ENCODE measurements at places on chromosomes 6 and 20. TPM values are rescaled to one million over a fixed set of nuclear protein-coding genes. Genes with fewer than 3 reads are reported as not detected.

DNA sequence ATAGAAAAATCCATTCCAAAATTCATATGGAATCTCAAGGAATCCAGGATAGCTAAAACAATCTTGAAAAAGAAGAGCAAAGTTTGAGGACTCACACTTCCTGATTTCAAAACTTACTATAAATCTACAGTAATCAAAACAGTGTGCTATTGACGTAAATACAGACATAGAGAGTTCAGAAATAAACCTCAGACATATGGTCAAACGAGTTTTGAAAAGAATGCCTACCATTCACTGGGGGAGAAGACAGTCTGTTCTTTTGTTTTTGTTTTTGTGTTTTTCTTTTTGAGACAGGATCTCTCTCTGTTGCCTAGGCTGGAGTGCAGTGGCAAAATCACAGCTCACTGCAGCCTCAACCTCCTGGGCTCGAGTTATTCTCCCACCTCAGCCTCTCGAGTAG is 25.3 kb upstream of the PROKR2 start:
- DNase-seq, result no peak

DNA sequence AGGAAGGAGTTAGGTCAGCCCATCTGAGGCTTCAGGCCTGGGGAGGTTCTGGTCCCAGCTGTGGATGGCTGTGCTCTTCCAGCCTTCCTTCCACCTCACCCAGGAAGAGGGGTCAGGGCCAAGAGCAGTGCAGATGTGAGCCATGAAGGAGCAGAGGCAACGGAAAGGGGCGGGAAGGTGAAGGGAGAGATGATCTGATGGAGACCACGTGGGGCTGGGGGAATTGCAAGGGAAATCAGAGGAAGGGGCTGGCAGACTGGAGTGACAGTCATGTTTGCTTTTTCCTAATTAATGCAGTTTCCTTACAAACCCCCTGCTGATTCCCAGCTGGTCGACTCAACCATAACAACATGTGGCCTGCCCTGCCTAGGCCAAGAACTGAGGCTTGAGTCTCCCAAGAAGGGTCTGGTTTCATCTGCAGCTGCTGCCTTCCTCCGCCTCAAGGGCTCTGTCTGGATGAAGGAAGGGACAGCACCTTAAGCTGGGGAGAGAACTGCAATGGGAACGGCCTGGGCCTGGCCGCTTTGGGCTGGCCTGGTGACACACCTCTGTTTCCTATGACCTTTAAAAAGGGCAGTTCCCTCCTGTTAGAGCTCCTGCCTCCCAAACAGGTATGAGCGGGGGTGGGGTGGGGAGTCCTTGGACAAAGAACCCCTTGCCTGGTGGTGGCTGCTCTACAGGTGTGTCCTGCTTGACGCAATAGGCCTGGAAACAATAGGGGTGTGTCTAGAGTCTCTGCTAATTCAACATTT is 7.8 kb upstream of the MRPS18A start:
- no peak for DNase-seq

DNA sequence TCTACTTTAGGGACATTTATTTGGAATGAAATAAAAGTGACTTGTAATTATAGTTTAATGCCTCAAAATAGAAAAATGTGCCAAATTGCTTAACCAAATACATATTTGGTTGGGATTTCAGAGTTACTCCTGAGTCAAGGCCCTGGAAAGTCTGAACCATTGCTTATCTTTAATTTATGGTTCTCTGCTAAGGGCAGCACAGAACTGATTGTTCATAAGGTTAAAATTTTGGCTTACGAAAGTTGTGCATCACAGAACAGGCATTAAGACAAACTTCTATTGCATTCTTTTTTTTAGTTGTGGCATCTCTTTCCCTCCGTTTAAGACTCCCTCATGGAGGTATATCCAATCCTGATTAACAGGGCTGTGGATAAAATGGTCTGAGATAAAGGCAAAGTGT is 92.2 kb upstream of the TENT5A start:
- DNase-seq, result no peak

DNA sequence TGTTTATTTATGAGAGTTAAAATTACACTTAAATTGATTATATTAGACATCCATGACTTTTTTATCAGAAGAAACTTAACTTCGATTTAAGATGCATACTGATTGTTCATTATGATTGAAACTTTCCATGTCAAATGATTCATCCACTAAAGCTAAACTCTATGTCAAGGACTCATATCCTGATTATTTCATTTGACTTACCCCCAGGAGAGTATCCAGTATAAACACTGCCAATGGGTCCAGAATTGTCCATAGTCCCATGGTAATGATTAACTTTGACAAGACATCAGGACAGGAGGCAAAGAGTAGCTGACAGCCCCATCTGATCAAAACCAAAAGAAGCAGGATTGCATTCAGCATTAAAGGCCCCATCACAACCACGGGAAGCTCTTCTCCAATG is 709.9 kb downstream of the TFAP2A start:
- peak; percentile 1 for DNase-seq

DNA sequence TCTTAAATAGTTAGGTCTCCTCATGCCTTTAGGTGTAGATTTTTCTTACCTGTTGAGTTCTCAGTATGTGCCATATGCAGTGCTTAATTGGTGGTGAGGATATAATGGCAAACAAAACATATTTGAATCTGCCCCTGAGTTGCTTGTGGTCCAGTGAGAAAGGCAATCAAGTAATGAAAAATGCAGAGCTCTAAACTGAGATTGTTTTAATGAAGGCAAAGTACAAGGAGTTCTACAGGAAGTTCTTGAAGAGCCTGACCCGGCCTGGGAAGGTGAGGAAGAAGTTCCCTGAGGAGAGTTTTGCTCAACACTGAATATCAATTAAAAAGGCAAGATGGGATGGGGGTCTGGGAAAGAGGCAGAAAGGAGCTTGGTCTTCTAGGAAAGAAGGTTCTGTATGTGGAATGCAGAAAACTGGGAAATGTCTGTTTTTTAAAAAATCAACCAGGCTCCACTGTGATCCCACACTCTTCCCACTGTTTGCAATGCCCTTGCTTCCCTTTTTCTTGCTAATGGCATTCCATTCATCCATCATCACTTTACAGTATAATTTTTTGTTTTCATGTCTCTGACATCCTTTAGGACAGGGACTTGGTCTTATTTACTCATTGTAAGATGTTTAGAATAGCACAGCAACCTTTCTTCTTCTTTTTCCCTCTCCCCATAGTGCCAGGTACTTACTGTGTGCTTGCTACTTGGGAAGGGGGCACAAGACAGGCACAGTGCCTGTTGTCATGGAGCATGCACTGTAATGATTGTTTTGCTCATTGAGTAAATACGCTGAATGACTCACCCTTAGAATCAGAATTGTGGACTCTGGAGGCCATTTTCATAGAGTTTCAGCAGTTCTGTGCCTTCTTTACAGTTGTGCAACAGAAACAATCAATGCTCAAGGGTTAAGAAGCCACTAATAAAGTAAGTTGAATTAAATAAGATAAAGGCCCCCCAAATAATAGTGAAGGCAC is 64.3 kb downstream of the ANKS1A start:
- peak; percentile 61 for DNase-seq

DNA sequence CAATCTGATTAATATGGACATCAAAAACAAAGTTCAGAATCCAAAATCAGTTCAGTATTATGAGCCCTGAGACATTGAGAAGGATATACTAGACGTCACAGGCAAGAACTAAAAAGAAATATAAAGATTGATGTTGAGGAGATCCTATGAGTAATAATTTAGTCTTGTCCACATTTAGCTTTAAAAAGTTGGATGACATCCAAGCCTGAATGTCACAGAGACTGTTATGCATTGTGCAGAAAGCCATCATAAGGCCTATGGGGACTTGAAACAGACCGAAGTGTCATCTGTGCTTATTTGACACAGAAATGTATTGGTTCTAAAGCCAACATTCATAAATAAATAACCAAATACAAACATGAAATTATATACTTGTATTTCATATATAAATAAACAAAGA is 581.8 kb upstream of the MMS22L start:
- no peak for DNase-seq

DNA sequence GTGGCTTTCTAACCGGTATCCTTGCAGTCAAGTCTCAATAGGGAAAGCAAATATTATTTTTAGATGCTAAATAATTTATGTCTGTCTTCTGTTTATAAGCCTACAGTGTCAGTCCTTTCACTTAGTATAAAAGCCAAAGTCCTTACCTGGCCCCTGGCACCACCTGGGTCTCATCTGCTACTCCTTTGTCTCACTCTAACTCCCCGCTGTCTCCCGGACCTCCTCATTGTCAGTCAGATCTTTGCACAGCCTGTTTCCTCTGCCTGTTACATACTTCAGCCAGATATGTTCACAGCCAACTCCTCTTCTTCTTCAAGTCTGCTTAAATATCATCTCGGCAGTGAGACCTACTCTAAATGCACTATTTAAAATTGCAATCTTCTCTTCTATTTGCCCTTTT is 84.2 kb downstream of the THEMIS start:
- DNase-seq, result no peak

DNA sequence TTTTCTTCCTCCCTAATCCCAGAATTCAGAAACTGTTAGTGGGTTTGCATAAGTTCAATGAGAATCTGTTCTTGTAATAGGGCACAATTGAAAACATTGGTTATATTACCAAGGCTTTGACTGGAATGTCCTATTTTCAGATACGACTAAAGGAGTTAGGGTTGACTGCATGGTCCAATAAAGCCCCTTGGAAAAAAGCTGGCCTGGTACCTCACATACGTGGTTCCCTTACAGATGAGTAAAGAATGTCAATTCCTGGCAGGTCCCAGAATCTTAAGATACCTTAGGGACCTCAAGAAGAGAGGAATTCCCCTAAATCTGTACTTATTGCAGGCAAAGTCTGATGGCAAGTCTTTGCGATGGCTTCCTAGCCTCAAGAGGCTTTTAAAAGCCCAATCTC is 4.6 kb downstream of the PPDPF start:
- no peak for DNase-seq

- no peak for DNase-seq
These were observed 58.3 kb upstream of the TSHZ2 start for GRCh38 chr20:52913650-52914387.

DNA sequence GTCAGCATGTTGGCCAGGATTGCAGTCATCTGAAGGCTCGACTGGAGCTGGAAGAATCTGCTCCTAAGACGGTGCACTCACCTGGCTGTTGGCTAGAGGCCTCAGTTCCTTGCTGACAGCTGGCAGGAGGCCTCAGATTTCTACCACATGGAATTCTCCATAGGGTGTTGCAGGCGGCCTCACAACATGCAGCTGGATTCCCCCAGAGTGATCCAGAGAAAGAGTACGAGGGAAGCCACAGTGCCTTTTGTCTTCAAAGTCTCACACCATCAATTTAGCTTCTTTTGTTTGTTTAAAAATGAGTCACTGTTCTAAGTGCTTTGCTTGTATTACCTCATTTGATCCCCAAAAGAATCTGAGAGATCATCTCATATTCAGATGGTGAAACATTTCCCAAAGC is 65.5 kb upstream of the FYN start:
- DNase-seq, result peak; percentile 84

GRCh38 chr6:24356310-24356973 is 1.4 kb downstream of the DCDC2 start:
- DNase-seq, result no peak

DNA sequence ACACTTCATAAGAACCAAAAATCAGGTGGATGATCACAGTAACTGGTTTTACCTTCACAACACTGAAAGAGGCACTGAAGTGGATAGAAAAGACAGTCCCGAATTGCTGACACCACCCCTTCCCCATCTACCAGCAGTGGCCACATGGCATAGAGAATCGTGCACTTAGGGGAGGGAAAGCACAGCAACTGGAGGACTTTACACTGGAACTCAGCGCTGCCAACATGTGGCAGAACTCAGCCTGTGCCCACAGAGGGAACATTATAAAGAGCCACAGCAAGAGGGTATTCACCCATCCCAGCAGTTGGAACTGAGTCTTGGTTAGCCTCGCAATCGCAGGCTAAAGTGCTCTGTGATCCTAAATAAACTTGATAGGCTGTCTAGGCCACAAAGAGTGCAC is 6.5 kb upstream of the KIAA1586 start:
- no peak for DNase-seq

DNA sequence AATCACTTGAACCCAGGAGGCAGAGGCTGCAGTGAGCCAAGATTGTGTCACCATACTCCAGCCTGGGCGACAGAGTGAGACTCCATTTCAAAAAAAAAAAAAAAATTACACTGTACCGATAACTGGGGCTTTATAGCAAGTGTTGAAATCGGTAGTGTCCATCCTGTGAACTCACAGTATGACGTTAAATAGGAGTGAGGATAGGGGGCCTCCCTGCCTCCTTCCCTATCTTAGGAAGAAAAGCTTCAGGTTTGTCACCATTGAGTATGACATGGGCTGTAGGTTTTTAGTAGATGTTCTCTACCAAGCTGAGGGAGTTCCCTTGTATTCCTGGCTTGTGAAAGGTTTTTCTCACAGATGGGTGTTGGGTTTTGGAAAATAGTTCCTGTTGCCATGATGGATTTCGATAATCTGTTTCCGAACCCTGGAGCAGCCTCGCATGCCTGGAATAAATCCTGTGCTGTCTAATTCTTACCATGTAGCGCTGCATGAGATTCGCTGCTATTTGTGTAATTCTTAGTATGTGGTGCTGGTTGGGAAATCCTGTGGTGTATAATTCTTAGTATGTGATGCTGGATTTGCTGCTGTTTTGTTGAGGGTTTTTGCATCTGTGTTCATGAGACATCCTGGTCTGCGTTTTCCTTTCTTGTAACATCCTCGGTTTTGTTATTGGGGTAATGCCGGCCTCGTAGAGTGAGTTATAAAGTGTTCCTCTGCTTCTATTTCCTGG is 23.6 kb downstream of the NTSR1 start:
- DNase-seq, result no peak

DNA sequence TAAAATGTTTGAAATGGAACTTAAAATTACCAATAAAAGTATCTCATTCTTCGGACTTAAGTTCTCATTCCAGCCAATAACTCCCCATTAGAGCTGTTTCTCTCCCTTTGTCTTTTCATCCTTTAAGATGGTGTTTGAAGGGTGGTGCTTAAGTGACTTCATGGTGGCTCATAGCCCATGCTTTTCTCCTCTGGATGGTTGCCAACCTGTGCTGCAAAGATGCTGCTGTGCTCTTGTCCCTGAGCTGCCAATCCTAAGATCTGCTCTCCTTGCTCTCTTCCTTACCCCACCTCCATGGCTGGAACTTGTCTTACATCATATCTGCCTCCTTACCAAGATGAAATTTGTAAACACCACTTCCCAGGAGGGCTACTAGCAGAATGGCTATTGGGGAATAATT is 31.6 kb upstream of the PNRC1 start:
- peak; percentile 23 for DNase-seq

- DNase-seq, result no peak
These were observed 25.1 kb upstream of the RFPL4B start for GRCh38 chr6:112321941-112322424.

- no peak for DNase-seq
These were observed 2.2 kb downstream of the RAB5IF start for GRCh38 chr20:36607586-36608387.

GRCh38 chr20:20755674-20756319 is 43.4 kb upstream of the RALGAPA2 start:
- DNase-seq, result no peak

- peak; percentile 12 for DNase-seq
These were observed 421.1 kb upstream of the KHDRBS2 start for GRCh38 chr6:62707156-62707555.

GRCh38 chr6:97154015-97154414 is 129.0 kb downstream of the MMS22L start:
- DNase-seq, result no peak

GRCh38 chr6:73107016-73107415 is 118.3 kb downstream of the KHDC1L start:
- no peak for DNase-seq

The ATP6V1G2 gene
- 2.1 TPM for total RNA-seq

The CLPSL2 gene
- not detected for total RNA-seq

The ULBP3 gene
- total RNA-seq, result 18.3 TPM

The FOXS1 gene
- total RNA-seq, result 0.17 TPM

The ARMC12 gene
- not detected for total RNA-seq

The GJA10 gene
- total RNA-seq, result not detected

The FAM209A gene
- total RNA-seq, result not detected

The DST gene
- 114 TPM for total RNA-seq

The GSTA2 gene
- total RNA-seq, result not detected

The RAET1G gene
- total RNA-seq, result 1.6 TPM
